ENCODE measurements at places on chromosomes 1 and 21.
A peak's percentile ranks its signal among the peaks of the same experiment; 100 is the strongest.

DNA sequence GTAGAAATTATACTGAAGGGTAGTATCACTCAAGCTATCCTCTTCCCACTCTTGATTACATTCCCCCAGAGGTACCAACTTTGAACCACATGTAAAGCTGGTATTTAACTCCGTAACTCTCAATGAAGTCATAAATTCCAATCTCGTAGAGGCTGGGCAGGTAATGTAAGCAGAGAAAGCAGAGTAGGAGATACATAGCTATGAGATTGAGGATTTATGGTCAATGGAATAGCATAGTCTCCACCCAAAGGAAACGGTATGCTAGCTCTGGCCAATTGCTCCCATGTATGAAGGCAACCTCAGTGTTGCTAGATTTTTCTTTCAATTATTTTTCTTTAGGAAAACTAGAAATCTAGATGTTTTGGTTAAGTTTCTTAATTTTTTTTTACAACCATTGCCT, 163.1 kb upstream of the NRIP1 start:
- DNase-seq: no peak

GRCh38 chr1:184892116-184892515, 82.2 kb downstream of the NIBAN1 start:
- peak; percentile 54 for DNase-seq

DNA sequence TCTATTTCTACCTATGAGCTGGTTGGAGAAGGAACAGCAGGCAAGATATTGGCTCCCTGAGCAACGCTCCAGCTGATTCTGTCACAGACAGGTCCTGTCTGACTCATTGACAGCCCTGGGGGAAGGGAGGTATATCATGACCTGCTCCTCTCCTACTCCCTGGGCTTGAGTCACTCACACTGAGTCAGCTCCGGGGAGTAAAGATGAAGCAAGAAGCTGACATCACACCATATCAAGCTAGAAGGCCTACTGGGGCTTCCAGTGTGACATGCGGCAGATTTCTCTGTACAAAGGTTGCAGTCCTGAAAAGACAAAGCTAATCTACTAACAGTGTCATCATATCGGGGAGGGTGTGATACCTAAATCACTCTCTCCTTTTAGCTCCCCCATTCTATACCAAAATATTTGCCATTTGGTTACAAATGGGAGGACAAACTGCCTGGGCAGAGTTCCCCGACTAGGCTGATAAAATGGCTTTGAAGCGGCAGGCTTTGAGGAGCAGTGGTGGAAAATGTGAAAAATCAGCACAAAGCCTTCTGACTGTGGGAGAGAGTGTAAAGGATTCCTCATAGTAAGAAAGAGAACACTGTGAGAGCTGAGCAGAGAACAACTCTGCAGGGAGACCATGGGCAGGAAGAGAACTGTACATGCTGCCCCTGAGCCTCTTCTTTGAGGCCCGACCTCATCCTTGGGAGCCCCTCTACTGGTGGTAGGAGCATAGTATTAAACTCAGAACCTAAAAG, 15.5 kb downstream of the PI4KB start:
- DNase-seq: peak; percentile 97

DNA sequence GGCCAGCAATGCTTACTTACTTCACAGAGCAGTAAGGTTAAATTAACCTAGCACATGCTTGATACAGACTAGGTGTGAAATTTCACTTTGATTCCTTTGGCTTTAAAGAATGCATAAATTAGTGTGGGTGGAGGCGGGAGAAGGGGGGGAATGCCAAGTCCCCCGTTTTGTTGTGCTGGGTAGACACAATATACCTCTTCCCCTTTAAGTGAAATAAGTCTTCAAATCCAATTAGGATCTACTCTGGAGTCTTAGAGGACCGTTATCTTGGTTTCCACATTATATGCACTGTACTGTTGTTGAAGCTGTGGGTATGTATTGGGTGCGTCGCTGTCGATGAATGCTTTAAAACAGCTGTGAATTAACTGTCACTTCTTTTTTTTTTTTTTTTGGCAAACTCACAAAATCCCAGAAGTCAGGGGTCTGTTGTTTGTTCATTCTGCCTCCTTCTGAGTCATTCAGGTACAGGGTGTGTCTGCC, 1.6 kb upstream of the S1PR1 start:
- no peak for DNase-seq

GRCh38 chr1:69662321-69662720, 94.6 kb downstream of the LRRC7 start:
- no peak for DNase-seq

DNA sequence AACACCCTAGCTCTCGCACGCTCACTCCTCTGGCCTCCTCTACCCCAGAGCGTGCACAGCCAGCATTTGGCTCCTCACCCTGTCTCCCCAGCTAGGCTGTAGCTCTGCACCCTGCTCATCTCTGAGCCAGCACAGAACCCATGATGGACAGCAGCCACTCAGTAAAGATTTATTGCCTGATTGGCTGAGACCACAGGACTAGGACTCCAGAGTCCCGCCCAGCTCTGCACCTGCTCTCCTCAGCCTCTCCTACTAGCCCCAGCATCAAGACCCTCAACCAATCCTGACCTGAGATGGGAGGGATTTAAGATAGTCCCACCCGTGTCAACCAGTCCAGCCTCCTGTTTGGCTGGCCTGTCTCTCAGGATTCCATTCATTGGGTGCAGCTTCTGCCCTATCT, 9.3 kb downstream of the C1QB start:
- DNase-seq: no peak

Measured in RCC 7860 (cell line).